ENCODE measurements at places on chromosomes 3 and 15.

DNA sequence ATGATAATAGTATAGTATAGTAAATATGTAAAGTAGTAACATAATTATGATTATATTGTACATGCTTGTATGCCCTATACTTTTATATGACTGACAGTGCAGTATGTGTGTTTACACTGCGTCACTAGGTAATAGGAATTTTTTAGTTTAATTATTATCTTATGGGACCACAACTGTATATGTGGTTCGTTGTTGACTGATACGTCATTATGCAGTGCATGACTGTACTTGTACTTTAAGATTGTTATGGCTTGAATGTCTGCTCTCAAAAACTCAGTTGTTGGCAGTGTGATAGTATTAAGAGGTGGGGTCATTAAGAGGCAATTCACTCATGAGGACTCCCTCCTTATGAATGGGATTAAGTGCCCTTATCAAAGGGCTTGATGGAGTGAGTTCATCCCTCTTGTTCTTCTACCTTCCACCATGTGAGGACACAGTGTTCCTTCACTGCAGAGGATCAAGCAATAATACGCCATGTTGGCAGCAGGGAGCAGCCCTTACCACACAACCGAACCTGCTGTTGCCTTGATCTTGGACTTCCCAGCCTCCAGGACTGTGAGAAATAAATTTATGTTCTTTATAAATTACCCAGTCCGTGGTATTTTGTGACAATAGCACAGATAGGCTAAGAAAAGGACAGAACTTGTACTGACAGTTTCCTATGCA, 152.2 kb downstream of the NEK11 start:
- no peak for DNase-seq

- no peak for DNase-seq
Measured at GRCh38 chr3:131036200-131036816, 9.6 kb downstream of the NEK11 start.

GRCh38 chr3:159378396-159379194, 576.7 kb downstream of the MFSD1 start:
- DNase-seq, result no peak

GRCh38 chr3:125194849-125195601, 17.5 kb downstream of the SLC12A8 start:
- DNase-seq, result no peak

DNA sequence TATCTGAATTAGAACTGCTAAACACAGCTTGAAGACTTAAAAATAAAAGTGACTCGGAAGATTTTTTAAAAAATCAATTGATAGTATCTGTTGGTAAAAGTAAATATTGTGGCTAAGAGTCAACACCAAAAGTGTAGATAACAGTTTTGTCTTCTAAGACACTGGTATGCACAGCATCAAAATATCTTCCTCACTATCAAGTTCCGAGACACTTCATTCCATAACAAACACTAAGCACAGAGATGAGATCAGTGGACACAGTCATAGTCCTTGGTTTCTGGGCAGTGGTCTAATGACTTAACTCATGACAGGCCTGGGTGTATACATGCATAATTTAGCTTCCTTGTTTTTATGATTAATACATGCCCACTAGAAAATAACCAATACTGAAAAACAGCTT, 63.2 kb downstream of the PXYLP1 start:
- no peak for DNase-seq

DNA sequence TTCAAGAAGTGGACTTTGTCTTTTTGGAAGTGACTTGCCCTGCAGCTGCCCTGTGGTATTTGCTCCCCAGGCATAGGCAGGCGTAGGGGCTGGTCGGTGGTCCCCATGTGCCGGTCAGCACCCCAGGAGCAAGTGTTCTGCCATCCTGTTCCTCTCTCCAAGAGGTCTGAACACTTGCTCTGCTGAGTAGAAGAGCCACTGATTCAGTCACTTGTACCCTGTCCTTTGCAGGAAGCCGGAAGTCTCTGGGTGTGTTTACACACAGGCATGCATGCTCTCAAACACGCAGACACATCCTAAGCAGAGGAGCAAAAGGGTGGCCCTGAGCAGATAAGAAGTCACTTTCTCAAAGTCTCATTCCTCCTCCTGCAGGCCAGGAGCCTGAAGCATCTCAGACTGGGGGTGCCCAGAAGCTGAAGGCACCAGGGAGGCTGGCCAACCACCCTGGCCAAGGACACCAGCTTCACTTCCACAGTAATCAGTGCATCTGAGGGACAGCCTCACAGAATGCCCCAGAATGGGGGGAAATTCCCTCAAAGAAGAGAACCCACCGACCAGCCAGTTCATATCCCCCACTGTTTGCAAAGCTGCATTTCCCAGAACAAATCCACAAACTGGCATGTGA, 88.7 kb upstream of the POMGNT2 start:
- no peak for DNase-seq

DNA sequence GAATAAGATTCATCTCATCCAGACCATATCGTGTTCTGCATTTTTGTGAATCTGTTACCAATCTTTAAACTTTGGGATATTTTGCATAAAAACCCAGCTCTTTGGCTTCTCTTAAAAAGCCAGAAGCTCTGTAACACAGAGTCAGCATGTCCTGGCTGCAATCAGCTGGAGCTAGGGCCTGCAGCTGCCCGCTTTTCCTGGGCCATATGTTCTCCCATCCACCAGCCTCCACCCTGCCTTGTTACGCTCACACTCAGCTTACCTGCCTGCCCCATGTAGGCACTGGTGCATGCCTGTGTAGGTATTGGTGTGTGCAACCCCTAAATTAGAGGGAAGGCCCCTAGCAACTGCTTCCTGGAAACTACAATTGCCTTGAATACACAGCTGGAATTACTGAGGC, 48.2 kb downstream of the CRYGS start:
- peak; percentile 4 for DNase-seq

DNA sequence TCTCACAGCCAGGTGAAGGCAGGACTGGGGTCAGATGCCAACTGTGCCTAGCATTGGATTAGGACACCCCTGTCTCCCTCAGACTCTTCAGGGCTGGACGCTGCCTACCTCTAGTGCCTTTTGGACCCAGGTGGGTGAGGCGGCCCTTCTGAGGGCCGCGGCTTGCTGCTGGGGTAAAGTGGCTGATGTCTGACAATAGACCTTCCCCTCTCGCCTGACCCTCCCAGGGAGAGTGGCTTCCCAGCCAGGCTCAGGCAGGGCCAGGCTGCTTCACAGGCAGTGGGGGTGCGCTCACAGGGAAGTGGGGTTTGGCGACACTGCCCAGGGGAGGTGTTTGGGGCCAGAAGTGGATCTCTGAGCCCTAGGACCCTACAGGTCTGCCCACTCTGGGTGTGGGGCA, 43.3 kb upstream of the C15orf39 start:
- DNase-seq, result no peak

Data from NCI-H2171 treated with DMSO at 0.1 percent for 48 hours (cell line).